ENCODE measurements at places on chromosomes 3 and 15.
A peak's percentile ranks its signal among the peaks of the same experiment; 100 is the strongest.

- no peak for ATAC-seq
These were observed 126.4 kb downstream of the SHQ1 start for GRCh38 chr3:72721683-72722381.

- peak; percentile 75 for ATAC-seq
These were observed 18.5 kb downstream of the SNUPN start for GRCh38 chr15:75606711-75607699.

GRCh38 chr3:105842449-105842848, 26.4 kb downstream of the CBLB start:
- no peak for ATAC-seq

DNA sequence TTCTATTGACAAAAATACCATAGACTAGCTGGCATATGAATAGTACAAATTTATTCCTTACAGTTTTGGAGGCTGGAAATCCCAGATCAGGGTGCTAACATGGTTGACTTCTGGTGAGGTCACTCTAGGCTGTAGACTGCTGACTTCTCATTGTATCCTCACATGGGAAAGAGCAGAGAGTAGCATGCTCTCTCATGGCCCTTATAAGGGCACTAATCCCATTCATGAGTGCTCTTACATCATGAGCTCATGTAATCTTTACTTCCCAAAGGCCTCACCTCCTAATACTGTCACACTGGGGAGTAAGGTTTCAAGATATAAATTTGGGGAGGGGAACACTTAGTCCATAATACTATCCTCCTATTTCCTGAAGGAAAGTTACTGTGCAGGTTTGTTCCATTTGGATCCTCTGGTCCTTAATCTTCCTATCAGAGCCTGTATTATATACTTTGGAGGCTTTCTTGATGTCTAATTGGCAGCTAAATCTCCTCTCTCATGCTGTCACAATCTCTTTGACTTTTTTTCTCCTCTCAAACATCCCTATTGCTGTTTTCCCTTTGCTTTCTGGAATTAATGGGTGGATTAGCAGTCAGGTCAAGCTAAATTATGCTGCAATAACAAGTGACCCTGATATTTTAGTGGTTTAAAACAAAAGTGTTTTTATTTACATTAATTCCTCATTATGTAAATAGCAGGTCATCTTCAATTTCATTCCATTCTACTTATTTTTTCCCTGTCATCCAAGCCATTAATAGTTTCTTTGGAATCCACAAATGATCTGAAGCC, 23.1 kb upstream of the LEKR1 start:
- no peak for ATAC-seq

GRCh38 chr3:153927107-153927506, 194.1 kb upstream of the ARHGEF26 start:
- ATAC-seq: no peak

- no peak for ATAC-seq
These were observed 711.8 kb upstream of the UBE2E2 start for GRCh38 chr3:22491344-22491743.

DNA sequence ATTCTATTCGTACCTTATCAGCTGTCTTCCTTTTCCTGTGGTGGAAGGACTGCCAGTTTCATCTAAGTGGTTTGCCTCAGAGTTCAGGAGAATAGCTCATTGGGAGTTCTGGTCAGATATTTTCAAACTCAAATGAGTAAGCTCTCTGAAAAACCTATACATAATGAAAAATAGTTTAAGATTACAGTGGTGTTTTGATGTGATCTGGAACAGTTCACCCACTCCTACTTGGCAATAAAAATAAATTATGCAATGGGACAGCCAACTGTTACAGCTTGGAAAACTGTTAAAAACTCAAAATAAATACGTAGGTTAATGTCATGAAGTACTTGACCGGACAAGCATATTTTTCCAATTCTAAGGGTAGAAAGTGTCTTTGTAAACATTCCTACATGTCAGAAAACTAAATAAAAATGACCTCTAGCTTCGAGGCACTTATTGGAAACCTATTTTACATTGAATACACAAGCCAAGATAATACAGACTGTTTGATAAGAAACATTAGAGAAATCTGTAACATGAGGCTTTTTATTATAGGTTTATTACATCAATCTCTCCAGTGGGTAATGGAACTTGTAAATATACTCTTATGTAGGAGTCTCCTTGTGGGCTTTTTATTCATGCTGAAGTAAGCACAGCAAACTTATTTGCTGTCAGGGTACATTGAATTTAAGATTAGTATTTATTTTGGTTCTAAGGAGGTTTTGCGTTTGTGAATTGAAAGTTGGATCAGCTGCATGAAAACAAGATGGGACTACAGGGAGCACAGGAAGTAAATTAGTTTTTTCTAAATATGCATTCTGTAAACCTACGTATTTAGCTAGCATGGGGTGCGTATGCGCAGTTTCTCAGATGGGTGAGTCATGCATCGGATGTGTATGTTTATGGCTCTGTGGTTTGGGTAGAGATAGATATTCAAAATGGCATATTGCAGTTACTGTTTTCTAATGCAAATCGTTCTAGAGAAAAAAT, 453.1 kb downstream of the IL5RA start:
- no peak for ATAC-seq

GRCh38 chr3:147958754-147959153, 549.6 kb downstream of the ZIC1 start:
- no peak for ATAC-seq

- ATAC-seq: no peak
These were observed 15.9 kb downstream of the ARHGAP31 start for GRCh38 chr3:119310071-119310470.

DNA sequence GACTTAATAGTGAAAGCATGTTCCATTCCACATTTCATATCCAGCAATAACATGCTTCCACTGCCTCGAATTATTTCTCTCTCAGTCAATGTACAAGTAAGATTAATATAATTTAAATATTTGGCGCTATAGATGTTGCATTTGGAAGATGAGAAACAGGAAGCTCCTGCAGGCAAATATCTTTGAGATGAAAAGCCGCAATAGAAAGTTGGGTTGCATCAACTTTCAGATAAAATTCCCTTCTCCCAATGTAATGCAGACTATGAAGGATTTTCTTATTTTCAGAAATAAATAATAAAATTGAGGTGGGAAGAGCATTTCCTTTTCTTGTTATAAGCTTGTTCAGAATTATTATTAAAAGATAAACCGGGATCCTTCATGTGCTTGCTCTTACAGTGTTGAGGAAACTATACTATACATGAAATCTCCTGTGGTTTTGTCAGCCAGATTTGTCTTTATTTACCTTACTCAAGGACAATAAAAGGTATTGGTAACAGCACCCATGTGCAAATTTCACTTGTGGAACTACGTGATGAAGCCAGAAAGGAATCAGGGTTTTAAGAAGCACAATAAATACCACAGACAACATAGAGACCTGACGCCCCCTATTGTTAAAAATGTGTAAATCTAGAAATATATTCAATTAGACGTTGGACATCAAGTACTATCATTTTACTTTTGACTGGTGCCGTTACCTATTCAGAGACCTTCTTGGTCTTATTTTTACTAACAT, 307.0 kb downstream of the ARPP21 start:
- ATAC-seq: no peak

DNA sequence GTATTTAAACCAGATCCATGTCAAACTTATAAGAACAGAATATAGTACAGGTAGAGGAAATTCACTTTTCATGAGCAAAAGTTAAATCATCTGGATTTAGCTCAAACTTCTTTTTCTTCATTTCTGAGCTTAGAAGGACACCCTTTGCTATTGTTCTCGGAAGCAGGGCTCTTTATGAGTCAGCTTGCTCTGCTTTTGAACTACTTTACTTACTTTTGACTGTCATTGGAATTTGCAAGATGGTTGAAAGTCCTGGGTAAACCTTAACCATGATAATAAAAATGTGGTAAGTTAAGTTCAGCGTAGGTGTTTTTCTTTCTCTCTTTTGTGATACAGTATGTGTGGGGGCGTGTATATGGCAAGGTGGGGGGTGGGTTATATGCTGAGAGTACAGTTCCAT, 312.7 kb upstream of the DPH6 start:
- no peak for ATAC-seq

- no peak for ATAC-seq
These were observed 12.1 kb upstream of the DMXL2 start for GRCh38 chr15:51634591-51635198.

- no peak for ATAC-seq
These were observed 99.4 kb upstream of the CTDSPL start for GRCh38 chr3:37762286-37762685.

DNA sequence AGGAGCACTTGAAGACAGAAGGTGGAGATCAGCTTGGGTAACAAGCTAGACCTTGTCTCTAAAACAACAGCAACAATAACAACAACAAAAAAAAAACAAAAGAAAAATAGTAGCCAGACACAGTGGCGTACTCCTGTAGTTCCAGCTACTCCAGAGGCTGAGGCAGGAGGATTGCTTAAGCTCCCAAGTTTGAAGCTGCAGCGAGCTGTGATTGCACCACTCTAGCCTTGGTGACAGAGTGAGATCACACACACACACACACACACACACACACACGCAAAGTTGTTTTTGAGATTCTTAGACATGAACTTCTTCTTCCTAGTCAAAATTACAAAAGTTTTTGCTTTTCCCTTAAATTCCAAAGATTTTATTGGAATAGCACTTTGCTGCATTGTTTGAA, 93.0 kb upstream of the IGSF10 start:
- ATAC-seq: no peak

DNA sequence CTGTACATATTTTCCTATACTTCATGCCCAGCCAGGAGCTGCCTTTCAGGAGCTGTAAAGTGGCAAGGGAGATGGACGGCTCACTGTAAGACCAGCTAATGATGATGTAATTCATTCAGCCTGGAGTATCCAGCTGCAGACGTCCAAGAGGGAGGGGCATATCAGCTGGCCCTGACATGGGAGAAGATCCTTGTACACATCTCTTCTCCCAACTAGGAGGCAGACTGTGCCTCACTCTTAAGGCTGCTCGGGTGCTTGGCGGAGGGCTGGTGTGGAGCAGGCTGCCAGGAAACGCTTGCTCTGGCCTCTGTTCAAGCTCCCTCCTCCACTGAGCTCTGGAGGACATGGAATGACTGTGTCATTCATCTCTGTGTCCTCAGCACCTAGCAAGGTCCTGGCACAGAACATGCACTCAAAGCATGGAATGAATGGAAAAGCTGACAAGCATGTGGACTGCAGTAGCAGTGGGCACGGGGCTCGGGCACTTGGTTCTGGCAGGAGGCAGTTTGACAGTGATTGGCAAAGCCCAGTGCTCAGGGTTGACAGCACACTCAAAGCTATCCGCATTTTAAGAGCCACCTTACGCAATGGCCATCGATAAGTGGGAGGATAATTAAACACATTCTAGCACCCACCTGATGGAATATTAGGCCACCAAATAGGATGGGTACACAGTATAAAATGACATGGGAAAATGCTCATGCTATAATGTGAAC, 72.4 kb downstream of the TBC1D2B start:
- no peak for ATAC-seq

All from activated CD4-positive, CD25-positive, alpha-beta regulatory T cell treated with anti-CD3 and anti-CD28 coated beads, Interleukin-2, amount 50 U/mL, for 24 hours (primary cell).